ENCODE measurements at places on chromosomes 7 and 10.

DNA sequence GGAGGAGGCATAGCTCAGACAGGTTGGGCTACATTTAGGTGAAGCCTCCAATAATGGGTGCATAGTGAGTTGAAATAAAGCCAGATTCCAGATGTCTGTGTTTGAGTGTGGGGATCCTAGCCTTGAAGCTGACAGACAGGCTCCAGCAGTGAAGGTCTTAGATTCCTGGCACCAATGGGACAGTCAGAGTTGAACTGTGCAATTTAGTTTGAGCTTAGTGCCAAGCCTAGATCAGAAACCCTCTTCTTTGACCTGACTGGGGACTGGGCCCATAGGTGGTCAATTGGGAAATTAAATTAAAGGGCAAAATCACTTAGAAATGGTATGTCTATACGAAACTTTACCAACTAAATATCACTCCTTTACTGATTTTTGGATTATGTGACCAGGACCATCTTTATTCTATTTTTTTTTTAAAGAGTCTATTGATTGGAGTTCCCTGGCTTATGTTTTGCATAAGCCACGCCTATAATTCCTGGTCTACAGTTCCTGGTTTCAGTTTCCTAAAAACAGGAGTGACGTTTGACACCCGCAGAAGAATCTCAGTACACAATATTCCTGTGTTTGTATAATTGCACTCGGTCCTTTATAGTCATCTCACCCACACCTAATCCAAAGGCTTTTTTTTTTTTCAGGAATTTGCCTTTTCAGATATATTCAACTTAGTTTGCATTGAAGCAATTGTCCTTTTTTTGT lies 201.4 kb downstream of the GFRA1 start:
- DNase-seq: no peak

- no peak for DNase-seq
These were observed 32.3 kb downstream of the NOD1 start for GRCh38 chr7:30446266-30446665.

GRCh38 chr10:110286841-110287240 lies 17.9 kb downstream of the SMNDC1 start:
- DNase-seq: no peak

DNA sequence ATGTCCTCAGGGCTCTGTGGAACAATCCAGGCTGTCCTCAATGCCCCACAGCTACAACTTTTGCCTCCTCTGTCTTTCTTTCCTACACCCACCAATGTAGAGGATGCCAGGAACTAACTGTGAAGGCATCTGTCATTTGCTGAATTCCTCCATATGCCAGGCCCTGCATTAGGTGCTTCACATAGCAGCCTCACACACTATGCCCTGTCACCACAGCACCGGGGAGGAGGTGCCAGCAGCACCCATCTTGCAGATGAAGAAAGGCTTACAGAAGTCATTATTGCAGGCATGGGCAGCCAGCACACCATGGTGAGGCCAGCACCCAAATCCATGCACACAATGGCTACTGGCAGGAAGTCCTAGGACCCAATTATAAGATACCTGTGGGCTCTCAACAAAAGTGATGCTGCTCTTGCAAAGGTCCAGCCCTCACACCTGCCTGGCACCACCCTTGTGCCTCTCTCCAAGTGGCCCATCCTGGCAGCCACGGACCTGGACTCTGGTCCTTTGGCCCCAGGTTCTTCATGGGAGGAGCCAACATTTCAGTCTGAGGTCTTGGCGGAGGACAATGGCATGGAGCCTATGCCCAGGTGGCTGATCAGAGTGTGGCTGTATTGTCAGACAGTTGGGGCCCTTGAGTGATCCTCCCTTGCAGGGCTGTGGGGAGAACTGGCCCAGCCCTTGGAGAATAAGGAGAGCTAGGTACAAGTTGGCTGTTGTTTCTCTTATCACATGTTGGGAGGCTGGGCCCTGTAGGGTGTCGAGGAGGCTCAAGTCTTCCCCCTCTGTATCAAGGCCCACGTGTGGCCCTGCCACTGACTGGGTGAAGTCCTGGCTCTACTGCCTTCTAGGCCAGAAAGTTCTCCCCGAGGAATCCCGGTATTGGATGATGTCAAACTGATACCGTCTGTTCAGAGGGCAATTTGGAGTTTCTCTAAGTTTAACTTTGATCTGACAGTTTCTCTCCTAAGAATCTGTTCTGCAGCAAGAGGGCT lies 14.4 kb upstream of the MYL7 start:
- no peak for DNase-seq

GRCh38 chr7:151351967-151352366 lies 10.4 kb downstream of the NUB1 start:
- DNase-seq: no peak

DNA sequence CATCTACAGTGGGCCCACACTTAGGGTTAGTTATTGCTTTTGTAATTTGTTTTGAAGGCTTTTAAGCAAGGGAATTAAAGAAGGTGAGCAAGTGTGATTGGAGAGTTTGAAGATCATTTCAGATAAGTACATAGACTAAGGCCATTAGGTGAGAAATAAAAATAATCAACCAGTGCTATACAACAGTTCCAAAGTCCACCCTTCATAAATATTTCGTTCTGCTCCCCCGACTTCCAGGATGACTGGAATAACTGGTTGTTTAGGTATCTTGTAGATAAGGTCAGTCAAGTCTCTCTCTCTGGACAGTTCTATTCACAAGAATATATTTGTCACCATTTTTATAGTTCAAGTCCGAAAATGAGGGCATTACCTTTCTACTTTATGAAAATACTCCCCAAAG lies 98.0 kb upstream of the MBL2 start:
- DNase-seq: no peak

DNA sequence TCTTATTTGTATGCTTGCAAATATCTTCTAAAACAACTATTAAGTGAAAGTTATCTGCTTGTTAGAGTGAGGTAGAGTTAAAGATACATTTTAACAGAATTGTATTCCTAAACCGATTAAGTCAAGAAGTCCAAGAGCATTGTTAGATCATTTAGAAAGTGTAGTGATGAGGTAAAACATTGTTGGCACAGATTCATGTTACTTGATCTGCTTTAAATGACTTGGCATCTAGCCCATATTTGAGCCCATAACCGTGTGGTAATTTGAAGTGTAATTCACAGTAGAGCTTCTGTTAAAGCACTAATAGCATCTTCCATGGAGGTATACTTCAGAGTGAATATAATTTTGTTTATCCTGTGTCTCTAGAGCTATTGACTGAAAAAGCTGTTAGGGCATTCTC lies 62.1 kb downstream of the PTEN start:
- DNase-seq: no peak

DNA sequence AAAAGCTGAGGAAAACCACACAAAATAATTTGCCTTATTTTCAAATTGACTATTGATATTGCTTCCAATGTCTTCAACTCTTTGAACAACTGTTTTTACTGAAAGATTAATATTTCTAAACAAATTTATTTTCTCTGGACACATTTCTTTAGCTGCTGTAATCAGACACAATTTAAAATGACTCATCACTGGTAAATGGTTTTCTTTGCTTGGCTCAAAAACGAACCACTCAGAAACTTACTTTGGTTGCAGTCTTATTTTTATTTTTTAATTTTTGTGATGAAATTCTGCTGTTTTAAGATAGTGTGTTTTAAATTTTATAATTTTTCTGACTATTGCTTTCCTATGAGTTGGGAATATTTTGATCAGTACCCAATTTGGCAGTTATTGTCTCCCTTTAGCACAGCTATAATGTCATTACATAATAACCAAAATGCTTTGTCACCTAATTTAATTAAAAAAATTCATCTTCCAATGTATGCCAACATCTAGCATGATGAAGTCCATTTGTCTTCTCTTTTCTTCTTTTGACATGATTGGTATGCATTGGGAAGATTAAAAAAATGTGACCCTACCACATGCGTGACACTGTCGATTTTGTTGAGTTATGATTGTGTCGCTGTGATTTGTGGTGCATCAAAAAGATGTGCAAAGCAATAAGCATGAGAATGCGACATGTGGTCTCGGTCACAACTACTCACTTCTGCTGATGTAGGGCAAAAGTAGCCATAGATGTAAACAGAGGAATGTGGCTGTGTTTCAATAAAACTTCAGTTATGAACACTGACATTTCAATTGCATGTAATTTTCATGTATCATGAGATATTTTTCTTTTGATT lies 222.3 kb downstream of the SUGCT start:
- no peak for DNase-seq

GRCh38 chr7:155901176-155901575 lies 88.9 kb upstream of the SHH start:
- no peak for DNase-seq

- DNase-seq: no peak
These were observed 154.2 kb downstream of the NEBL start for GRCh38 chr10:20742737-20743541.

DNA sequence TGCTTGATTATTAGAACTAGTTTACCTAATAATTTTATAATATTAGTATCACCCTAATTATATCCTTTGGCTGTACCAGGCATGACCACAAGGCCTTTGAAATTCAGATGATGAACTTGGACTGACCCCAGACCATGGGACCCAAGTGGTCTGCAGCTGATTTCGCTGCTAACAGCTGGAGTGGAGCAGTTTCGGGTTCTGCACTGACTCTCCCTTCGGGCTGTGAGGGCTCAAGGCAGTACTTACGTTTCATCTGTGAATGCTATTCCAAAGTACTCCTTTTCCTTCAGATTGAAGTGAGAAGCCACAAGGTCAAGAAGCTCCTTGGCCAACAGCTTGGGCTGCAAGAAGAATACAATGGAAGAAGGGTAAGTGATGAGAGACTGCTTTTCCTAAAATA lies 223.8 kb downstream of the PRPF18 start:
- DNase-seq: no peak

DNA sequence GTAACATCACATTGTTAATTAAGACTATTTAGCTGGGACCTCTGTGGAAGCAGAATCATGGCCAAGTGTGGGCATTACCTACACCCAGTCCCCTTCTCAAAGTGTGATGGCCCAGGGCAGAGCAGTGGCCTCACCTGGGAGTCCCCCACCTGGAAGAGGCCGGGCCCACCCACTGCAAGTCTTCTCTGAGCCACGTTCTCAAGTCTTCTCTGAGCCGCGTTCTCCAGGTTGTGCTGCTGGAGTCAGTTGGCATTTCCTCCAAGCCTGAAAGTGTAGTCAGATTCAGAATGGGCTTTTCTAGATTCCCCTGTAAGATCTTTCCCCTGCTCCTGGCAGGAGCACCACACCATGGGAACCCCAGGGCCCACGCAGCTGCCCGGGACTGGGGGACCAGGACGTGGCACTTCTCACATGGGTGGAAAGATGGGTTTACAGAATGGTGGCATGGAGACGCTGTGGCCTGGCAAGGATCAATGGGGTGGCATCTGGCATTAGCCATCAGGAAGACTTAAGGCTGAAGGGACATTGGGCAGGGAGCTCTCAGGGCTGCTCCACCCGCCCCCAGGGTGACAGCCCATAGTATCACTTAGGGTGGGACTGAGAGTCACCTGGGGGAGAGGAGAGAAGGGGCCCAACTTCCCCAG lies 68.0 kb downstream of the MKI67 start:
- no peak for DNase-seq

DNA sequence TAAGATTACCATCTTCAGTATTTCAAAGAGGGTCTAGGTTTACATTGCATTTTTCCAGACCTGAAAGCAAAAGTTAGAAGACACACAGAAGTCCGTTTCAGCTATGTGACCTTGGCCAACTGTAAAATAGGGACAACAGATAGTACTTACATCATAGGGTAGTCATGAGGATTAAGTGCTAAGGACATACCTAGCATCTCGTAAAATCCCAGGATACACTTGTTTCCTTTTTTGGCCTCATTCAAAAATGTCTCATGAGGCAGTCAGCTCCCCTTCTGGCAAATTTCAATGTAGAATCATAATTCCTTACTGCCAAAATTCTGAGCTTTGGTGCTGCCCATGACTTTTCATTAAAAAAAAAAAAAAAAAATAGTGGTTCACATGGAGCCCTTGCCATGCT lies 6.4 kb upstream of the DUSP5 start:
- DNase-seq: no peak

- no peak for DNase-seq
These were observed 91.1 kb downstream of the VOPP1 start for GRCh38 chr7:55481155-55481554.

- DNase-seq: no peak
These were observed 47.9 kb upstream of the CNPY1 start for GRCh38 chr7:155594163-155594732.

- no peak for DNase-seq
These were observed 307.2 kb downstream of the SNX13 start for GRCh38 chr7:17633067-17633466.

- DNase-seq: no peak
These were observed 31.8 kb downstream of the AP3M1 start for GRCh38 chr10:74118804-74119203.

DNA sequence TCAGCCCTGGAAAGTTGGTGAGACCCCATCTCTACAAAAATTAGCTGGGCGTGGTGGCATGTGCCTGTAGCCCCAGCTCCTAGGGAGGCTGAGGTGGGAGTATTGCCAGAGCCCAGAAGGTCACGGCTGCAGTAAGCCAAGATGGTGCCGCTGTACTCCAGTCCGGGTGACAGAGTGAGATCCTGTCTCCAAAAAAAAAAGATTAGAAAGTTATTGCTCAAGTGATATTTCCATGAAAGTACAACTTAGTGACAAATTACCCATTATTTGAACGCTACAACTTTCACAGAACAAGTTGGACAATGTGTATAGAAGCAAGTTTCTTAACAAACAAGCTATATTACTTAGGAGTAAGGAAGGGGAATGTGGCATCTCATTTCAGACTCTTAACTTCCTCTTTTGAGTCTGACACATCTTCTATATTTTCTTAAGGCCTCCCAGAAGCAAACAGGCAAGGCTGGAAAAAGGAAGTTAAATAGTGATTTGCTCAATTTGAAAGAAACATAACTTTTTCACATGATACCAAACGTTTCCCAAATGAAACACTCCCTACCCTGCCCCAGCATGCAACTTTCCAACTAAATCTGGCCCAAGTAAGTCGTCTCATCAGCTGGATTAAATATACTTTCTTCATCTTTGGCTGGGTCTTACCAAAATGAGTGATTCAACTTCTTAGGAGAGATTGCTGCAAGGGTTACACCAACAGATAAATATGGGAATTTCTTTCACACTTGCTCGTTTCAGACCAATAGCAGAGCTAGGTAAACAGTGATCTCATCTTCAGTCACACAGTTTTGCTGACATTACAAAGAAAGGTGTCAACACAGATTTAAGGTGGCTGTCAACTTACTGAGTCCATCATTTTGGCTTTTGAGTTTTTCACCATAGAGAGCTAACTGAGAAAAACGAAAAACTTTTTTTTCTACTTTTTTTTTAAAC lies 66.3 kb upstream of the KLF6 start:
- no peak for DNase-seq

Data from GM19239 (cell line).